CD4-positive, alpha-beta T cell treated with Interleukin-1 beta for 1 hour (primary cell): ENCODE measurements at places on chromosomes 12 and 14.

DNA sequence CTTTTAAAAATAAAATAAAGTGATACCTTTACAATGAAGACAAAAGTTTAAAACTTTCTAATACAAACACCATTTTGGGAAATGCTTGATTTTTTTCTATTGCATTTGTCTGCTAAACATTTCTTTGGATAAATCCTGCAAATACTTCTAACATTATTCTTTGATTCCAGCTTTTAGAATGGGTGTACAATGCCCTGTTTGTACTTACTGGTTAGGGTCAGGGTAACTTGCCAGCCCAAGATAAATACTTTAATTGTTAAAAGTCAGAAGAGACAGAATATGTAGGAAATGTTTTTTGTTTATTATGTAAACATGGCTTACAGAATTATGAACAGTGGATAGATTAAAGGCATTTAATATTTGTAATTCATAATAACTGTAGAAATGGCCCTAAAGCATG, 60.5 kb downstream of the WASHC4 start:
- no peak for DNase-seq

DNA sequence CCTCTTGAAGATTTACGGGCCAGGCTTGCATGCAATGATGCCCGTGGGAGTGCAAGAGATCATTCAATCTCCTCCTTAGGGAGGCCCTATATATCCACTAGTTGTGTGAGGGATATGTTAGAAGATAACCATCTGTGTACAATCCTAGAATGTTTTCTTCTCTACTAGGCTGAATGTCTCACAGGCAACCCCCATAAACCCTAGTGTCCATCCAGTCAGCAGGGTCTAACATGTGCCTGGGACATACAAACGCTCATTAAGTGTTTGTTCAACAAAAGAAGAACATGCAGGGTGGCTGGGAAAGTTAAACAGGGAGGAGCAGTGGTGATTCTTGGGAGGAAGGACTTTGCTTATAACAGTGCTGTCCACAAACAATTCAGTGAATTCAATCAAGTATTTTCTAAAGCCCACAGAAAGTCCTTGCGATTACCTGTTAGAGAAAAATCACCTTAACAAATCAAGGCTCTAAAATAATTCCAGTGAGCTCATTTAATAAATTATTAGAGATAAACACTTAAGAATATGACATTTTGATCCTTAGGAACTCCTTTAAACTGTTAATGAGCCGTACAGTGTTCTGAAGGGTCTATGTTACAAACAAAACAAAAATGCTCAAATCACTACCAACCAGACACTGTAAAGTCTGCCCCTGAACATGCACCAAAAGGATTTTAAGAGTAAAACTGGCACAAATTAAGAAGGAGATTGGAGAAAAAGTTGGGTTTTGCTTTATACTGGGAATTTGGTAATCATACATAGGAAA, 96.6 kb upstream of the FERMT2 start:
- no peak for DNase-seq

GRCh38 chr12:15562263-15562662, 226.9 kb downstream of the EPS8 start:
- DNase-seq, result no peak

DNA sequence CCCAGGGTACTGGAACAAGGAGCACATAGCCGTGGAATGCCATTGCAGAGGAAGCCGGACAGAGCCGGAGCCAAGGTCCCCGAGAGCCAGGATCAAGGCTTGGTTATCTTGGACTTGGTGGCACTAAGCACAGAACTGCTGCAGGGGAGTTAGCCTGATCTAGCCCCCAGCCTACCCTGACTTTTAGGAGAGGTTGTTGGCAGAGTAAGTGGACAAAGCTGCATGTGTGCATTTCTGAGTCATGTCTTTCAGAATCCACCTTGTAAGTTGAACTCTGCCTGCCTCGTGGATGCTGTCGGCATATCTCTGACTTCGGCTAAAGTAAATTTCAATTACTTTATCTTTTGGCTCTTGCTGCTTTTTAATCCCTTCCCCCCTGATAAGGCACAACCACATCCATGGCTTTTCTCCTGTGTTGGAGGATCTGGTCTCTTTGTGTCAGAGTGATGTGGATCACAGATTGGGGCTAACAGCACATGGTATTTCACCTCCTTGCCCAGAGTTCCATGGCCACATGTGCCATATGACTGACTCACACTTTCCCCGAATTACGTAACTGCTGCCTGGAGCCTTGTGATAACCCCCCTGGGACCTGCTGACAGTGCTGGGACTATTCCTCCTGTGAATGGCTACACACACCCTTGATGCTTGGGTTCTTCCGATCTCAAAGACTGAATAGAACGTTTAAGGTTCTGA, 240.3 kb downstream of the EMP1 start:
- DNase-seq, result no peak

DNA sequence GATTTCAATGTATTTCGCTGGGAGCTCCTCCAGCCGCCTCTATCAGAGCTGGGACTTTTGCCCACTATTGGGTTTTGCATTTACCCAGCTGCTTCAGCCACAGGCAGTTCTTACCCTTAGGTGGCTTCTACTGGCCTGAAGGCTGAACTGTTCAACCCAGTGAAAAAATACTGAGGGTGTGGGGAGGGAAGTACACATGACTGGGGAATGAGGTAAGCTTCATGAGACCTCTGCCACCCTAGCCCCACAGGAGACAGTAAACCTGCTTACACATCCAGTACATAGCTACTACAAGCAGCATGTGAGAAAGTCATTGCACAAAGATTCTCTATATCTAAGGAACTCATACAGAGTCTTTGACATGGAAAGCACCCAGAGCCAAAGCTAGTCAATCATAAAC, 411.1 kb downstream of the SYT1 start:
- no peak for DNase-seq

- no peak for DNase-seq
These were observed 250.5 kb upstream of the PWP1 start for GRCh38 chr12:107435072-107435471.
